ENCODE measurements at places on chromosomes 7 and 10. TPM values are rescaled to one million over a fixed set of nuclear protein-coding genes. Genes with fewer than 3 reads are reported as not detected.

Gene SFTPA1
- total RNA-seq, result not detected

GRCh38 chr10:122282909-122283308, 11.8 kb downstream of the BTBD16 start:
- H3K27me3 ChIP-seq, result peaks cover 5% of the 10 kb centered on the region
- no peak overlapping the region for H3K4me3 ChIP-seq
- H3K27ac ChIP-seq, result no peak overlapping the region
- H3K4me1 ChIP-seq, result no peaks in the 10 kb centered on the region

DNA sequence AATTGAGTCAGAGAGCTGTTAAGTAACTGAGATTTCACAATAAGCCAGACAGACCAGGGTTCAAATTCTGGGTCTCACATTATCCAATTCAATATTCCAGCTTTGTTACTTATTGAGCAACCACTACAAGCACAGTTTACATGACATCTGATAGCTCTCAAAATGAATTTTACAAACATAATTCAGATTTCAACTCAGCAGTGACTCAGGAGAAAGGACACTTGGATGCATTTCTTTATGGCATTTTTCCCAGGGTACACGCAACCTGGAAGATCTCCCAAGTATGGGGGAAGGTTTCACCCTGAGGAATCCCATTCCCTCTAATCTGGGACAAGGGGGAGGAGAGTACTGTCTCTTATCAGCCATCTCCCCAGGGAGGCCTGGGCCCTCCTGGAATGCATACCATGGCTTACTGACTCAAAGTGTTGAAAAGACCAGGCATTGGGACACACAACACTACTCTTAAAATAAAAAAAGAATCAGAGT, 102.4 kb downstream of the CFTR start:
- no peak for DNase-seq
- H3K4me3 ChIP-seq, result no peak overlapping the region
- peaks cover 3% of the 10 kb centered on the region for H3K4me1 ChIP-seq
- H3K36me3 ChIP-seq, result no peaks in the 10 kb centered on the region
- H3K27ac ChIP-seq, result no peak overlapping the region

DNA sequence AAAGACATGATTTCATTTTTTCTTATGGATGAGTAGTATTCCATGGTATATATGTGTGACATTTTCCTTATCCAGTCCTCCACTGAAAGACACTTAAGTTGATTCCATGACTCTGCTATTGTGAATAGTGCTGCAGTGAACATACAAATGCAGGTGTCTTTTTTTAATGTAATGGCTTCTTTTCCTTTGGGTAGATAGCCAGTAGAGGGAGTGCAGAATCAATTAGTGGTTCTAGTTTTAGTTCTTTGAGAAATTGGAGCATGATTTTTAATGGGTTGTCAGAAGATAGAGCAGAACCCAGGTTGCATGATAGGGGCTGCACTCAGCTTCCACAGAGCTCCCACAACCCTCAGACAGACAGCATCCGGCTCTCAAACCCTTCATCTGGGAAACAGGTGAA, 152.9 kb upstream of the PLXDC2 start:
- no peak overlapping the region for H3K4me3 ChIP-seq
- no peaks in the 10 kb centered on the region for H3K4me1 ChIP-seq
- no peak for DNase-seq
- no peaks in the 10 kb centered on the region for H3K27me3 ChIP-seq
- H3K36me3 ChIP-seq, result no peaks in the 10 kb centered on the region

DNA sequence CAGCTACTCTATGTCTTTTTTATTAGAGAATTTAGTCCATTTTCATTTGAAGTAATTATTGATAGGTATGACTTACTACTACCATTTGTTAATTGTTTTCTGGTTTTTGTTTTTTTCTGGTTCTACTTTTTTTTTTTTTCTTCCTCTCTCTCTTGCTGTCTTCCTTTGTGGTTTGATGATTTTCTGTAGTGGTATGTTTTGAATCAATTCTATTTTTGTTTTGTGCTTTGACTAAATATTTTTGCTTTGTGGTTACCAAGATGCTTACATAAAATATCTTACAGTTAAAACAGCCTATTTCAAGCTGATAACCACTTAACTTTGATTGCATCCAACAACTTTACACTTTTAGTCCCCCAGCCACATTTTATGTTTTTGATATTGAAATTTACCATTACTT, 3.3 kb upstream of the OR2F2 start:
- no peak overlapping the region for H3K4me3 ChIP-seq
- peaks cover 17% of the 10 kb centered on the region for H3K4me1 ChIP-seq
- peaks cover 2% of the 10 kb centered on the region for H3K27me3 ChIP-seq
- no peaks in the 10 kb centered on the region for H3K36me3 ChIP-seq

Measured in activated T-helper 2 cell treated with anti-CD3 and anti-CD28 coated beads, Interferon-gamma antibody, Interleukin-2, Interleukin-4, amounts not matched to agents 10 μg/mL and 5 μg/mL and 100 μg/mL, durations not matched to agents 14 hours and 24 hours and 36 hours (primary cell).